ENCODE measurements at places on chromosomes 5 and 9. TPM values are rescaled to one million over a fixed set of nuclear protein-coding genes. Genes with fewer than 3 reads are reported as not detected.

Gene PLPP7
- not detected for polyA plus RNA-seq

Gene CDC26
- polyA plus RNA-seq, result 68.9 TPM

Gene NR6A1
- 1.7 TPM for polyA plus RNA-seq

Gene PCA3
- polyA plus RNA-seq, result not detected

DNA sequence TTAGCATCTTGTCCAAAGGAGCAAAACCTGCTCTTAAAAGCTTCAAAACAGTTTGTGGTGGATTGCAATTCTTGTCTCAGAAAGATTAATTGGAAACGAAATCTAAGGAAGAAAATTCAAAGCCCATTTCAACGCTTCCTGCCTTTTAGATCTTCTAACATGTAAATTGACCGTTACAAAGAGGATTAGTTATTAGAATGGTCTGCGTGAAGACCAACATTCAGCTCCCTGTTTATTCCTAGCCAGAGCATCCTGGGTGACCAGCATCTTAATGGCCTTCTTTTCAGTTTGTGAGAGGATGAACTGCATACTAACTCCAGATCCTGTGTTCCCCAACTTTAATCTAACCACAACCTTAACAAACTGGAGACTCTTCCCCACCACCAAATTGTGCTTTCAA is 109.9 kb upstream of the SLC1A3 start:
- no peak for DNase-seq

DNA sequence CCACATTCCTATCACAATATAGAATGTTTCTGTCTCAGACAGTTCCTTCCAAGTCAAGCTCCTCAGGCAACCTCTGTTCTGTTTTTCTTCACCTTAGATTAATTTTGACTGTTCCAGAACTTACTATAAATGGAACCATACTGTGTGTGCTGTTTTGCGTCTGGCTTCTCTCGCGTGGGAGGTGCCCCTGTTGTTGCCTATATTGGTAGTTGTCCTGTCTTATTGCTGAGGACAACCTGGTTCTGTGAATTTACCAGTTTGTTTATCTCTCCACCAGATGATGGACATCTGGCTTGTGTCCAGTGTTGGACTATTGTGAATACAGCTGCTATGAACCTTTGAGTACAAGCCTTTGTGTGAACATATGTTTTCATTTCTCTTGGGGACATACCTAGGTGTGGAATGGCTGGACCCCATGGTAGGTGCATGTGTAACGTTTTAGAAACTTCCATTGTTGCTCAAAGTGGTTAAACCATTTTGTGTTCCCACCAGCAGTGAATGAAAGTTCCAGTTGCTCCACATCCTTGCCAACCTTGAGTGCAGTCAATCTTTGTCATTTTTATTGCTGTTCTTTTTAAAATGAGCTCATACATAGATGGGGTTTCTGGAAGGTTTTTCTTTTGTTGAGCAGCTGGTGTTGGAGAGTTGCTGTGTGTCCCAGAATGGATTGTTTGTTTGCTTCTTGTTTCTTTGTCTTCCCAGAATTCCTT is 18.1 kb downstream of the HMCN2 start:
- no peak for DNase-seq

- no peak for DNase-seq
Measured at GRCh38 chr9:91143162-91143561, 218.6 kb downstream of the AUH start.

DNA sequence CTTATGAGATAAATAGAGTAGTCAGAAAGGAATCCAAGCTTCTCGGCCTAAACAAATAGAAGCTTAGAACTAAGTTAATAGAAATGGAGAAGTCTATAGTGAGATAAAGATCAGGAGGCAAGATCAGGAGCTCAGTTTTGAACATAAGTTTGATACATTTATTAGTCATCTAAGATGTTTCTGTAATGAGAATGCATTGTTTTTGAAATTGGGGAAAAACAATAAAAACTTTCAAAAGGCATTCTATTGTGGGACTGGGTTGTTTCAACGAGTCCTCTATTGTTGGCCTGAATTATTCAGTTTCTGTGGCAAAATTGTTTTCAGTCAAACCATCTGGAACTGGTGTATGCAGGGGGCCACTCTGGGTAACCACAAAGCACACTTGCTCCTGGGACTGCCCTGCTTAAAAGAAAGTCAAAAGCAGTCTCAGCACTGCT is 181.0 kb upstream of the CLINT1 start:
- no peak for DNase-seq

- DNase-seq, result no peak
Measured at GRCh38 chr9:88925481-88925880, 65.8 kb upstream of the S1PR3 start.
